ENCODE measurements at places on chromosomes 13 and 19.

GRCh38 chr19:8690753-8691539 is 7.6 kb downstream of the ACTL9 start:
- H3K4me3 ChIP-seq = no peak overlapping the region
- no peaks in the 10 kb centered on the region for H3K36me3 ChIP-seq
- DNase-seq = no peak
- no peaks in the 10 kb centered on the region for H3K4me1 ChIP-seq
- no peaks in the 10 kb centered on the region for H3K27me3 ChIP-seq

- no peak overlapping the region for H3K27ac ChIP-seq
- H3K36me3 ChIP-seq = peaks cover 2% of the 10 kb centered on the region
- no peaks in the 10 kb centered on the region for H3K4me1 ChIP-seq
- no peak overlapping the region for H3K4me3 ChIP-seq
Observed at GRCh38 chr19:7823686-7824301, 6.2 kb upstream of the EVI5L start.

GRCh38 chr13:20494656-20495055 is 31.0 kb downstream of the CRYL1 start:
- H3K36me3 ChIP-seq = peaks cover under 1% of the 10 kb centered on the region
- H3K4me3 ChIP-seq = no peak overlapping the region
- H3K27me3 ChIP-seq = no peaks in the 10 kb centered on the region

DNA sequence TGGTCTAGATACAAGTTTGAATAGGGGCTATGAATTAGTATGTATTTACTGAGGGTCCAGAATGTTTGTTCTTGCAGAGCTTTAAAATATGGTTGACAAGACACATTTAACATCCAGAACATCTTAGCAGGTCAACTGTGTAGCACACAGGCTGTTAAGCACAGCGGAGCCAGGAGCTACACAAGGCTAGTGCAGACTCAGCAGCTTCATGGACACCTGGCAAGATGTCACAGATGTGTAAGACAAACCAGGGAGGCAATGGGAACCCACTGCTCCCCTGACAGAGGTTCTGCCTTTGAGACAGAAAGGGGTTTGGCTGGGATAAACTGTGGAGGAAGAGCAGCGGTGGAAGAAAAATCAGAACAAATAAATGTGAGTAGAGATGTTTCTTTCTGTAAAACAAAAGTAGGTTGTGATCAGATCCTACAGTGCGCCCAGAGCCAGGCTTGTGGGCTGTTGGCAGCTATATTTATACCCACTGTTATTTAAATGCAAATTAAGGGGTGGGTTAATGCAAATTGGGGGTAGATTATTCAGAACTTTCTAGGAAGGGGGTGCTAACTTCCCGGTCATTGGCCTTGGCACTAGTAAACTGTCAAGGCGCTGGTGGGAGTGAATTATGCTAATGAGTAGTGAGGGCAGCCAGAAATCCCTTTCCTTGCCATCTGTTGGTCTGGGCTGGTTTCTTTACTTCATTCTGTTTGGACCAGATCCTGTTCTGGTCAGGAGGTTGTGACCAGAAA is 33.0 kb downstream of the MIPEP start:
- no peak overlapping the region for H3K27ac ChIP-seq
- no peaks in the 10 kb centered on the region for H3K27me3 ChIP-seq
- H3K4me1 ChIP-seq = peaks cover 12% of the 10 kb centered on the region
- DNase-seq = no peak

DNA sequence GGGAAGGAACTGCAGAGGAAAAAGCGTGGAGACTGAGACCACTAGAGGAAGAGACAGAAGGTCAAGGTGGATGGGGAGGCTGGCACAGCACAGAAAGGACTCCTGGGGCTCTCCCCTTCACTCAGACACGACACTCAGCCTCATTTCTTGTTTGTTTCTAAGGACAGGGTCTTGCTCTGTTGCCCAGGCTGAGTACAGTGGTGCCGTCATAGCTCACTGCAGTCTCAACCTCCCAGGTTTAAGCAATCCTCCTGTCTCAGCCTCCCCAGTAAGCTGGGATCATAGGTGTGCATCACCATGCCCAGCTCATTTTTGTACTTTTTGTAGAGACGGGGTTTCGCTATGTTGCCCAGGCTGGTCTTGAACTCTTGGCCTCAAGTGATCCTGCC is 11.4 kb upstream of the SEMA6B start:
- H3K4me1 ChIP-seq = peaks cover 10% of the 10 kb centered on the region
- no peaks in the 10 kb centered on the region for H3K36me3 ChIP-seq
- DNase-seq = no peak
- H3K27me3 ChIP-seq = no peaks in the 10 kb centered on the region
- no peak overlapping the region for H3K4me3 ChIP-seq

DNA sequence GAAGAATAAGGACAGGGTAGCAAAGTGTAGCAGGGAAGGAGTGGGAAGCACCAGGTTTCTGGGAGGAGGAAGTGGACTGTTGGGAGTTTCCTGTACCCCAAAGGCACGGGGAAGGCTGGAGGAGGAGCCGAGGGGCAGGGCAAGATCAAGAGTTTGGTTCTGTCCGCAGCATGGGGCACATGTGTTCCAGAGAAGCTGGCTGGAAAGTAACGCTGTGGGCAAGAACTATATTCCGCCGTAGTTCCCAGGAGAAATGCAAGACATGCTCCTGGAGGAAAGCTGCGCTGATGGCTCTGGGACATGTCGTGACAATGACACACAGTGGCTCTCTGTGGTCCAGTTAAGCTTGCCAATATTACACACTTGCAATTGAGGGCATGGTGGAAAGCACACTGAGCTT is 51.7 kb upstream of the KPNA3 start:
- no peak overlapping the region for H3K27ac ChIP-seq
- H3K36me3 ChIP-seq = no peaks in the 10 kb centered on the region
- peaks cover 9% of the 10 kb centered on the region for H3K27me3 ChIP-seq
- DNase-seq = no peak

DNA sequence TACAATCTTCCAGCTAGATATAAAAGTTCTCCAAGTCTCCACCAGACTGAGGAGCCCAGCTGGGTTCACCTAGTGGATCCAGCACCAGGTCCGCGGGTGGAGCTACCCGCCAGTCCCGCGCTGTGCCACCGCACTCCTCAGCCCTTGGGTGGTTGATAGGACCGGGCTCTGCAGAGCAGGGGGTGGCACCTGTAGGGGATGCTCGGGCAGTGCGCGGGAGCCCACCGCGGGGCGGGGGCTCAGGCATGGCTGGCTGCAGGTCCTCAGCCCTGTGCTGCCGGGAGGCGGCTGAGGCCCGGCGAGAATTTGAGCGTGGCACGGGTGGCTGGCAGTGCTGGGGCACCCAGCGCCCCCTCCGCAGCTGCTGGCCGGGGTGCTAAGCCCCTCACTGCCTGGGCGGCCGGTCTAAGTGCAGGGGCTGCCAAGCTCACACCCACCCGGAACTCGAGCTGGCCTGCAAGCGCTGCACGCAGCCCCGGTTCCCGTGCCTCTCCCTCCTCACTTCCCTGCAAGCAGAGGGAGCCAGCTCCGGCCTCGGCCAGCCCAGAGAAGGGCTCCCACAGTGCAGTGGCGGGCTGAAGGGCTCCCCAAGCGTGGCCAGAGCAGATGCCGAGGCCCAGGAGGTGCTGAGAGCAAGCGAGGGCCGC is 542.8 kb upstream of the PCDH9 start:
- H3K27ac ChIP-seq = no peak overlapping the region
- peaks cover under 1% of the 10 kb centered on the region for H3K4me1 ChIP-seq
- H3K4me3 ChIP-seq = no peak overlapping the region
- H3K27me3 ChIP-seq = no peaks in the 10 kb centered on the region
- DNase-seq = no peak

DNA sequence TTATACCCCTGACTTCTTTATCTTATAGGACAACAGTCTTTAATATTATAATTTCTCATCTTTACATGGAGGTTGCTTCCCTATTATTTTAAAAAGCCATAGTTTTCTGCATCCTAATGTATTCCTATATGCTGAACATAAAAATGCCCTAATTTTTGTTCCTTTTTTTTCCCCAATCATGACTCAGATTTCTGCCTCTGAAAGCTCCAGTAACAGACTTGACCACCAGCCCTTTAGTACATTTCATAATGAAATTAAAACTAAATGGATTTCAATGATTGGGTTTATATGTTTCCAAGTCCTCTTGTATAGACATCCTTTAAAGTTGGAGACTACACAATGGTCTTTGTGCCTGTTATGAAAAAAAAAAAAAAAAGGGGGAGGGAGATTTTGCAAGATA is 712.5 kb downstream of the DIAPH3 start:
- no peak overlapping the region for H3K4me3 ChIP-seq
- no peak for DNase-seq
- H3K4me1 ChIP-seq = peaks cover 20% of the 10 kb centered on the region
- no peaks in the 10 kb centered on the region for H3K27me3 ChIP-seq
